Fibroblast of skin of right quadriceps (primary cell): ENCODE measurements at places on chromosomes 5 and 9.

DNA sequence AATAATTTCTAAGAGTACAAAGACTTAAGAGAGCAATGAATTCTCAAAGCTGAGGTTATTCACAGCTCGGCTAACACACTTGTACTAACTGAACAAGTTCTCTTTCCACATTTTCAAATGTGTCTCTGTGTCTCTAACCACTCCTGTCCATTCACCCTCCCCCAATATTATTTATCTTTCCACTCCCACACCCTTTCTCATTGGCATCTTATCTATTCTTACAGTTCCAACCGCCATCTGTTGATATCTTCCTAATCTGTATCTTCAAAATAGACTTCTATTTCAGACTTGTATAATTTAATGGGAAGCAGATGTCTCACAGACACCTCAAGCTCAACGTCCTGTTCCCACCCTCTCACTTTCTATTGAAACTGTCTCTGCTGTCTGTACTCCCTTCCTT lies 205.9 kb downstream of the ANXA1 start:
- no peak for DNase-seq

DNA sequence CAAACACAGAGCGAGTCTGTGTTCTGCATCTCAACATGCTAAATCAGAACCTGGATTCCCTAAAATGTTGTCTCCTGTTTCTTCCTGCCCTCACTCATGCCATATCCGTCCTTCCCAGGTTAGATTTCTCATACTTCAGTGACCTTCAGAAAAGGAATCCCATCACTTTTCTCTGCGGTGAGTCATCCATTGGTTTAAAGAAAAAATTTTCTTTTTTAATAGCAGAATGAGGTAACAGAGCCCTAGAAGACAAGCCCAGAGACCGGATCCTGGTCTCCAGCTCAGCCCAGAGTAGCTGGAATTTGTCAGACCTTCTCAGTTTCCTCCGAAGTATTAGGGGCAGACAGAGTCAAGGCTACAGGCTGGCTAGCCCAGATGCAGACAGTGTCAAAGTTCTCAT lies 143.2 kb upstream of the DMRT1 start:
- peak; percentile 63 for DNase-seq

- peak; percentile 32 for DNase-seq
These were observed 743 bp downstream of the NR3C1 start for GRCh38 chr5:143402553-143403333.

GRCh38 chr5:170254056-170254455 lies 21.3 kb downstream of the C5orf58 start:
- no peak for DNase-seq

- DNase-seq, result no peak
These were observed 35.5 kb downstream of the TTC1 start for GRCh38 chr5:160044391-160044804.

GRCh38 chr5:59575648-59576445 lies 317.7 kb downstream of the PDE4D start:
- DNase-seq, result no peak
